ENCODE measurements at places on chromosomes 6 and 20. TPM values are rescaled to one million over a fixed set of nuclear protein-coding genes. Genes with fewer than 3 reads are reported as not detected.

The IP6K3 gene
- polyA plus RNA-seq, result 0.64 TPM

The PLAGL2 gene
- polyA plus RNA-seq, result 4.0 TPM

The KIAA1755 gene
- polyA plus RNA-seq, result 4.6 TPM

The FKBP1C gene
- 0.26 TPM for polyA plus RNA-seq
